NCI-H187 (cell line): ENCODE measurements at places on chromosomes 1 and 21.

DNA sequence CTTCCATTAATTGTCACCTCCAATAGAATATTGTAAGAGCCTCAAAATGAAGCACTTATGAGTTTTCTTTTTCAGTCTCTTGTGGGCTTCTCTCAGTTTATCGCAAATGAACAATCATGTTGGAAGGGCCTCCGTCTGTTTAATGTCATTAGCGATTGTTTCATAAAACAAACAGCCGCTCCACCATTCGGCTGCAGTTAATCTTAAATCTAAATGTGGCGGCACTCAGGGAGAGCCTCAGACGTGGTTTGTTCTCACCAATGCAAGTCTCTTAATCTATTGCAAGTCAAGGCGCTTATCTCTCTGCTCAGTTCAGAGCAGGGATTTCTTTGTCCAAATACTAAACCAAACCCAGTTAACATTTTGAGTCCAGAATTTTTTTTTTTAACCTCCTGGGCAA, 34.9 kb upstream of the ESRRG start:
- DNase-seq: no peak

- DNase-seq: no peak
These were observed 135.3 kb downstream of the ZBTB18 start for GRCh38 chr1:244186372-244186771.

- no peak for DNase-seq
These were observed 1.2 kb upstream of the VWA1 start for GRCh38 chr1:1434131-1434823.

GRCh38 chr1:84311296-84311695, 9.8 kb downstream of the SAMD13 start:
- DNase-seq: no peak

GRCh38 chr1:189141056-189141455, 1336.6 kb downstream of the BRINP3 start:
- no peak for DNase-seq

GRCh38 chr1:30699762-30700161, 23.6 kb downstream of the MATN1 start:
- no peak for DNase-seq

DNA sequence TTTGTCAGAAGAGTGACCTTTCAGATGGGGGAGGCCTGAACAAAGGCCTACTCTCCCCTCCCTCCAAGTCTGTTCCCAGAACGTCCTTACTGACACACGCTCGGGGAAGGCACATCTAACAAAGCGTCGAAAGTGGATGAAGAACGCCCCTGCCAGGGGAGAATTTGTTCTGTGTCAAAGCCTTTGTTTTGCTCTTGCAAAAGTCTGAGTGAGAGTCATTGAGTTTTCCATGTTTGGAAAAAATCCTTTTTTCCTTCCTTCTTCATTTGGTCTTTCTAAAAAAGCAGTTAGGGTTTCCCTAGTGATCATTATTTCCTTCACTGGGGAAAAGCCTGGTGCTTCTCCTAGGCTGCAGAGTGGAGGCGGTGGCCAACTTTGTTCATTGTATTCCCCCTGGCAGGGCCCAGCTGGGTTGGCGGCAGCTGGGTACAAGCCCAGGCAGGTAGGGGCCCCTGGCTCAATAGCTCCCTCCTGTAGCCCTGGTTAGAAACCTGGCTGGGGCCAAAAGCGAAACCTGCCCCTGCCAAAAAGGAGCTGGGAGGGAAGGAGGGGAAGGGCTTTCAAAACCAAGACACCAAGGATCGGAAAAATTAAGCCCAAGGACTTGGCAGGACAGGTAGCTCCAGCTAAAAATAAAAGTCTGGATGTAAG, 81.1 kb downstream of the ITPKB start:
- DNase-seq: no peak

DNA sequence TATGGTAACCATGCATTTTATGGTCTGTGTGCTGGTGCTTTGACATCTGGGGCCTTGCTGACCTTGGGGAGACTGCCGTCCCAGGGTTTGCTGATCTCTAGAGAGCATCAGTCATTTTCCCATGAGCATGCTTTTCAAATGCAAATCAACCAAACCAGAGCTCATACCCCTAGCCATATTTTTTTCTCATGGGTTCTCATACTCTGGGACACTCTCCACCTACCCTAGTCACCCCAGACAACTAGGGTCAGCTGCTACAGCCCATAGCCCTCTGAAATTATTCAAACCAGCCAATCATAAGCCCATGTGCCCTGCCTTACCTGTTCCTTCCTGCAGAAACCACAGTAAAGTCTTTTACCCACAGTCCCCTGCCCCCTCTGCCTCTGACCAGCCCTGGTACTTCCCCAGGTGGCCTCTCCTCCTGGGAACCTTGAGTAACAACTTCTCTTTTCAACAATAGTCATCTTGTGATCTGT, 132.0 kb downstream of the MAP3K21 start:
- no peak for DNase-seq

DNA sequence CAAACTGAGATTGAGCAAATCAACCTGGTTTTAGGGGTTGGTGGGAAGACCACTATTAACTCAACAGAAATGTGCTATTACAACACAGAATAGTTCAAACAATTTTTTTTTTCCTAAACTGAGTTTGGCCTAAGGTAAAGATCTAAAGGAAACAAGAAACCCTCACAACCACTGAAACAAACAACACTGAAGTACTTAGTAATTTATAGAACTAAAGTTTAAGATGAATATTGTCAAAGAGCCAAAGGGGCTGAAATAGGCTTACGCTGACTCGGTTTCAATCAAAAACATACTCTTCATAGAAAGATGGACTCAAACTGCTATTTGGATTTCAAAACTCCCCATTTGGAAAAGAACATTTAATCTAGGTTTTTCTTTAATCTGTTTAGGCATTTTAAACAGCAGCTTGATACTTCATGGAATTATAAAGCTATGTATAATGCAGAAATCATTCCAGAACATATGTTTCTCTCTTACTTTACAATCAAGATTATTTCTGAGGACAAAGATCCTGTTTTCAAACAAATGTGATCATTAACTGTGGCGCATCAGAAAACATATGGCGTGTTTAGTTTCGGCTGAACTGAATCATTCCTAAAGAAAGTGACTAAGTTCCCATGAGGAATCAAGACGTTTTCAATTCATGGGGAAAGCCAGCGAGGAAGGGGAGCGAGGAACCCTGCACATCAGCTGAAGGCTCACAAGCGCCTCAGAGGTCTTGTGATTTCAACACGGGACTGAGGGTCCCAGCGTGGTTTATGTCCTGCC, 62.7 kb downstream of the SYT6 start:
- DNase-seq: no peak

DNA sequence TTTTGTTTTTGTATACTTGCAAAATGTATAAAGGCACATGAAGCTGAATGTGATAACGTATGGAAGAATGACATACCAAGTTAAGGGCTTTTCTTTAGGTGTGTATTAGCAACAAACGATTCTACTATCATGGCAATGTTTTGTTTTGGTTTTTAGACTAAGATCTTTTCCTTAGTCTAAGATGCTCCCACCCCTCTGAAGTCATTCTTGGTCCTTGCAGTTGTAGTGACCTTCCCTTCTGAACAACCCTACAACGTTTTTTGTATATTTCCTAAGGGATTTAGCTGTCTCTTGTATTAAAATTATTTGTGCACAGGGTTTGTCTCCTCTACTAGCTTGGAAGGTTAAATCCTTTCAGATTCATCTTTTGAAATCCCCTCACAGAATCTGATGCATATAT, 61.0 kb downstream of the SPAG17 start:
- DNase-seq: no peak

- no peak for DNase-seq
These were observed 24.6 kb downstream of the PROX1 start for GRCh38 chr1:214012418-214012817.

GRCh38 chr1:114181356-114181755, 27.7 kb upstream of the SYT6 start:
- no peak for DNase-seq

GRCh38 chr1:53061123-53061858, 722 bp upstream of the PODN start:
- DNase-seq: no peak

GRCh38 chr1:64969305-64970046, 3.1 kb upstream of the JAK1 start:
- no peak for DNase-seq

GRCh38 chr1:98049370-98050135, 128.7 kb upstream of the DPYD start:
- DNase-seq: no peak

GRCh38 chr1:84020151-84020550, 21.2 kb upstream of the TTLL7 start:
- DNase-seq: no peak

DNA sequence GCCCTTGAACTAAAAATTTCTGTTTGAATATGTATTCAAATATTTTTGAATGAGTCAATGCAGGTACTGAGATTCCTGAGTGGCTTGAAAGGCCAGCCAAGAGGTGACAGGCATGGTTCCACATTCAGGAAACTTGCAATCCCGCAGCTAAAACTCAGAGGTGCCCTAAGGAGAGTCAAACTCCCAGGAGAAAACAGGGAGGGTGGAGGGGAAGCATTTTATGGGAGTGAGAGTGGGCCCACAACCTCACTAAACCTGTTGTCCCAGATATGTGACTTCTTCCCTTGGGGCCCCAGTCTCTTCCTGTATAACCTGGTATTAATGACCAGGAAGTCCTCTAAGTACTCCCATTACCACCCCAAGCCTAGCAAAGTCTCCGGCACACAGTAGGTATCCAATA, 189.6 kb downstream of the PLPP3 start:
- no peak for DNase-seq

- DNase-seq: no peak
These were observed 31.8 kb downstream of the CSF1 start for GRCh38 chr1:109942434-109942833.
